ENCODE measurements at places on chromosomes 7 and 10.

GRCh38 chr7:31699050-31699449 lies 12.0 kb downstream of the PPP1R17 start:
- no peak for DNase-seq

DNA sequence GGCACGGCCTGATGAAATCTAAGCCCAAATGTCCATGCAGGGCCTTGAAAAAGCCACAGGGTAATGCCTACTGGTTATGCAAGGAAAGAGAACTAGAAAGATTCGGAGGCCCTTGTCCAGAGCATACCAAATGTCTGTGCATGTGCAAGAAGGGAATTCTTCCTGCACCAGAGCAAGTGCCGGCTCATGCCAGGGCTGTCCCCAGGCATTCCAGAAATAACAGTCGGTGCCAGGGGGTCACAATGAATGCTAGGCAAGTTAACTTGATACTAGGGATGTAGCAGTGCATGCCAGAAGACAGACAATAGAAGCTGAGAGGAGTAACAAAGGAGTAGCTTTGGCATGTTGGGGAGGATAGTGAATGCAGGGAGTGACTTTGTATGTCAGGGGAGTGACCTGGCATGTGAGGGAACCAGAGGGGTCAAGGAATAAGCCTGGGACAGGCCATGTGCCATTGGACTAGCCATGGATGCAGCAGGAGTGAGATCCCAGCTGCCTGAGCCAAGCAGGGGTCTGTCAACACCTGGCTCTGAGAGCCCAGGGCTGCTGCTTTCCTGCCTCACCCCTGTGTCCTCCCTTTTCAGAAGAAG lies 119.5 kb upstream of the UNC5B start:
- no peak for DNase-seq

DNA sequence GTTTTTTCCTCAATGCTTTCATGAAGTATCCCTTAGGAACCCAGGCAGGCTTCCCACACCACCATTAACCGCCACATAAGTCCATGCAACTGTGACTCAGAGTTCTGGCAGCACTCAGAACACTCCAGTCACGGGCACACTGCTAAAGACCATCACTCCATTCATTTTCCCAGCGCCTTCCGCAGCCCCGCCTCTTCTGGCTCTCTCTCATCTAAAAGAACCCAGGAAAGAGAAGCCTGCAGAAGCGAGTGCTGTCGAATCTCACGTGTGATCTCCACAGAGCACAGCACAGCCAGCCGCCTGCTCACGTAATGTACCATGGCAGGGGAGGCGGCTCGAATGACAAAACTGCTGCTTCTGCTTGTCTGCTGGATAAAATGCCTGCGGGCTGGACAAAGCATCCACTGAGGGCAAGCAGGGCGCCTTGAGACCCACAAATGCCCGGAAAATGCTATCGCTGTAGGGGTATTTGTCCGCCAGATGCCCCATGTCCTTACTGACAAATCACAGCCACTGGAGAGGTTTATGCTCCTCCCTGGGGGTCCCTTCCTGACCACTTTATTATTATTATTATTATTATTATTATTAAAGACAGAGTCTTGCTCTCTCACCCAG lies 1.8 kb downstream of the PSMG3 start:
- DNase-seq, result peak; percentile 74

- no peak for DNase-seq
Observed at GRCh38 chr10:120433141-120433540, 23.9 kb upstream of the PLPP4 start.

- no peak for DNase-seq
Observed at GRCh38 chr7:69907720-69908119, 309.4 kb downstream of the AUTS2 start.

GRCh38 chr10:47381103-47381395 lies 3.0 kb downstream of the ZNF488 start:
- DNase-seq, result peak; percentile 12

GRCh38 chr7:73705551-73705920 lies 13.9 kb downstream of the STX1A start:
- DNase-seq, result no peak

- no peak for DNase-seq
Observed at GRCh38 chr7:134755422-134756022, 23.9 kb upstream of the CALD1 start.

DNA sequence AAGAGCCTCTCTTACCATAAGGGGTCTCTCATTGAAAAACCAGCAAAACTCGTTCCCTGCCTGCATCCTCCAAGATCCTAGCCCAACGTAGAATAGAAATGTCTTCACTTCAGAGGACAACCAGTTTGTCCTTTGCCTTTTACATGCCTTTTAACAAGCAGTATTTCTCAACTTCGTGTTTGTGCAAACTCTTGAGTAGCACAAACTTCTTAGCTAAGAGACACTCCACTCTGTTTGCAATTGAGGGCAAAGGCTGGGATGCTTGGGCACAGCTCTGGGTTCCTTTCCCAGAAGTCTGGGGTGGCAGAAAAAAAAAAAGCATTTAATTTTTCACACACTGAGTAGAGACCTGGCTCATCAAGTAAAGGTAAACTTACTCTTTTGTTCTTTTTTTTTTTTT lies 19.5 kb upstream of the KCTD7 start:
- DNase-seq, result no peak

- no peak for DNase-seq
Observed at GRCh38 chr7:149087376-149087775, 3.1 kb downstream of the ZNF786 start.

- DNase-seq, result no peak
Observed at GRCh38 chr10:42962110-42962901, 114.6 kb upstream of the RET start.

GRCh38 chr10:75403939-75404814 lies 2.6 kb upstream of the ZNF503 start:
- DNase-seq, result no peak

DNA sequence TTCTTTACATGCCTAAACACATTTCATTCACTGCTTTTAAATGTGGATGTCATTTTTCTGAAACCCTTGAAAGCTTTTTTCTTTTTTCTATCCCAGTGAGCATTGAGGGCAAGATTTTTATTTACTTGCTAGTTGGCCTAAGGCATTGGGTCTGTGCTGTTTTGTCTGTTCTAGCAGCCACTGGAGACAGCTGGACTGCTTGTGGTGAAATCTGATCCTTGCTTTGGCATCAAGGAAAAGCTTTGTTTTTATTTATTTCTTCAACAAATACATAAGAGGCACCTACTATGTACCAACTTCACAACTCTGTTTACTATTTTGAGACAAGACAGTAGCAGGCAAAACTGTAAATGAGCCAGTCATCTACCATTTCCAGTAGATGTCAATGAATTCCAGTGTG lies 28.4 kb upstream of the PDLIM1 start:
- DNase-seq, result no peak

DNA sequence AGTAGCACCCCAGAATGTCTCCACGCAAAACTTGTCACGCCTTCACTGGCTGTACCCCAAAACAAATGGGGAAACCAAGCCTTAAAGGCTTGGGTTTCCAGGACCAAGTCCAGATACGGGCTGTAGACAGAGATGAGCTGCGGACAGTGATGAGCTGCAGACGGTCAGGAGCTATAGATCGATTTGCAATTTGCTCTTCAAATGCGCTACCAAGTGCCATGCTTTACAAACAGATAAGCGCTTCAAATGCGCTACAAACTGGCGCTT lies 658 bp upstream of the SGCE start:
- DNase-seq, result no peak

DNA sequence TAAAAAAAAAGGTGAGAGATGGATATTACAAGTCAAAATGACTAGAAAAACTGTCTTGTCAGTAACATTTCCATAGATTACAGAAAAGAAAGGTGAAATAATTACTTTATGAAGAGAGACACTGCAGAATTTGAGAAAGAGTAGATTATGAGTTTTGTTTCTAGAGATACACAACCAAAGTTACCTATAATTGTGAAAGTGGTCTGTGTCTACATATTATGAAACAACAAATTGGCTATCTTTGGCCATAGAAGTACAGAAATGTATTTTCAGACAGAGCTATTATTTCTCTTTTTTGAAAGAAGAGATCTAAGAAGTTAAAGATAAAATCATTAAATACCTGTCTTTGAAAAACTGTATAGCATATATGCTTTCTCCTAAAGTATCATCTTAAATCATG lies 30.1 kb downstream of the KCND2 start:
- no peak for DNase-seq

- no peak for DNase-seq
Observed at GRCh38 chr10:5272065-5272803, 75.6 kb downstream of the AKR1C4 start.

- DNase-seq, result no peak
Observed at GRCh38 chr7:23964715-23965114, 254.7 kb downstream of the STK31 start.

DNA sequence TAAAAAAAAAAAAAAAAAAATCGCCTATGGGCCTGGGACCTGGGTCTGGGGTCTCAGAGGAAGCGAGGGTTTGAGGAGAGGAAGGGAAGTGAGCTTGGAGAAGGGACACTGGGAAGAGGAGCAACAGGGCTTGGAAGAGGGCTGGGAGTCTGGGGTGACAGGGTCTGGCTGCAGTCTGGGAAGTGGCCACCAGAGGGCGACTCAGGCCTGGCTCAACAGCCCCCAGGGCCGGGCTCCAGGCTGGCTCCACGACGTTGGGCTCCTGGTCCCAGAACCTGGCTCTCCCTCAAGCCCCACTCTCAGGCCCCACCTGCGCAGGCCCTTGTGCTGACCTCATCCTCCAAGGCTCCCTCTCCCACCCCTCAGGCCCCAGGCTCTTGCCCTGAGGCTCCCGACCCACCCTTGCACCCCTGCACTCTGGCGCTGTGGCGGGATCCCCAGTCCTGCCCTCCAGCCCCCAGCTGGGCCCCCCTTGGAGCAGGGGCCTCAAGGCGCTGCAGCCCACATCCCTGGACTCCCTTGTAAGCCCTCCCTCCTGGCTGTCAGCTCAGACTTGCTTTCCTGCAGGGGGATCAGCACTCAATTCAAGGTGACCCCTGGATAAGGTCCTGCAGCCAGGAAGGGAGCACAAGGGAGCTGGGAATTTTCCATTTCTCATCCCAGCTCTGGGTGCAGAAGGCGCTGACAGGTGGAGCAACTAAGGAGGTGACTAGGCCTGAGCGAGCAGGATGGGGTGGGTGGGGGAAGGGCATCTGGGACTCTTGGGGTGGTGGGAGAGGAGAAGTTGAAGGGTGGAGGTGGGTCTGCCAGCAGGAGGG lies 5.4 kb upstream of the SPACDR start:
- DNase-seq, result peak; percentile 90

- no peak for DNase-seq
Observed at GRCh38 chr10:90958781-90959180, 37.9 kb upstream of the ANKRD1 start.

DNA sequence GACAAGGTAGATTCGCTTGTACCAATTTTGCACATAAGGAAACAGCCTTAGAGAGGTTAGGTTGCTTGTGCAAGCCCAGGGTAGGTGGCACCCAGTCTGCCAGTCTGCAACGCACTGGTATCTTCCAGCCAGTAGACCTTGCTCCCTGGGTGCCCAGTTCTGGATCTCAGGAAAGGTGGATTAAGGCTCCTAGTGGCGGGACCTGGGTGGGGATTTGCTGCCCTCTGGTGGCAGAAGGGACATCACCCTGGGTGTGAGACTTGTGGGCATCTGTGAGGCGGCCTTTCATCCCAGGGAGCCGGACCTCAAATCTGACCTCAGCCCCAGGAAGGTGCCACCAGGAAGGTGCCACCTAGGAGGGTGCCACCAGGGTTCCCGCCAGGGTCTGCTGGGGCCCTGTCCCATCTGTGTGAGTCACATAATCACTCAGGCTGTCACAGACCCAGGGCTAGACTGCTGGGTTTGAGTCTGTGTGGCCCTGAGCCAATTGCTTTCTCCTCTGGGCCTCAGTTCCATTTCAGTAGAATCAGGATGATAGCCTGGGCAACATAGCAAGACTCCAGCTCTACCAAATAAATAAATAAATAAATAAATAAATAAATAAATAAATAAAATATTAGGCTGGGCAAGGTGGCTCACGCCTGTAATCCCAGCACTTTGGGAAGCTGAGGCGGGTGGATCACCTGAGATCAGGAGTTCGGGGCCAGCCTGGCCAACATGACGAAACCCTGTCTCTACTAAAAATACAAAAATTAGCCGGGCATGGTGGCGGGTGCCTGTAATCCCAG lies 5.3 kb upstream of the PRKRIP1 start:
- DNase-seq, result peak; percentile 85

- DNase-seq, result no peak
Observed at GRCh38 chr7:18700147-18700546, 204.6 kb downstream of the HDAC9 start.

DNA sequence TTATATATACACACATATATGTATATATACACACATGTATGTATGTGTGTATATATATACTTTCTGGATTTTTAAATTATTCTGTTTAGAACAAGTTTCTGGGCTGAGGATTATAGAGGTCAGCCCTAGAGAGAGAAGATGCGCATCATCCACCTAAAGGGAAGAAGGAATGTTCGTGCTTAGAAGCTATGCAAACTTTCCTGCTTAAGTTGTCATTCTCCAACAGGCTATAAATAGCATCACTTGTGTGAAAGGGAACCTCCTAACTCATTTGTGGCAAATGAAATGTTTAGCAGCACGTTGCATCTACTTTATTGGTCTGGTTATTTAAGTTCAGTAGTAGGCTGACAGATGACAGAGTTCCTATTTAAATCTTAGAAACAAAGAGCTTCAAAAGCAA lies 23.9 kb upstream of the TPK1 start:
- no peak for DNase-seq

GRCh38 chr10:47406548-47406869 lies 22.4 kb upstream of the ZNF488 start:
- peak; percentile 64 for DNase-seq

DNA sequence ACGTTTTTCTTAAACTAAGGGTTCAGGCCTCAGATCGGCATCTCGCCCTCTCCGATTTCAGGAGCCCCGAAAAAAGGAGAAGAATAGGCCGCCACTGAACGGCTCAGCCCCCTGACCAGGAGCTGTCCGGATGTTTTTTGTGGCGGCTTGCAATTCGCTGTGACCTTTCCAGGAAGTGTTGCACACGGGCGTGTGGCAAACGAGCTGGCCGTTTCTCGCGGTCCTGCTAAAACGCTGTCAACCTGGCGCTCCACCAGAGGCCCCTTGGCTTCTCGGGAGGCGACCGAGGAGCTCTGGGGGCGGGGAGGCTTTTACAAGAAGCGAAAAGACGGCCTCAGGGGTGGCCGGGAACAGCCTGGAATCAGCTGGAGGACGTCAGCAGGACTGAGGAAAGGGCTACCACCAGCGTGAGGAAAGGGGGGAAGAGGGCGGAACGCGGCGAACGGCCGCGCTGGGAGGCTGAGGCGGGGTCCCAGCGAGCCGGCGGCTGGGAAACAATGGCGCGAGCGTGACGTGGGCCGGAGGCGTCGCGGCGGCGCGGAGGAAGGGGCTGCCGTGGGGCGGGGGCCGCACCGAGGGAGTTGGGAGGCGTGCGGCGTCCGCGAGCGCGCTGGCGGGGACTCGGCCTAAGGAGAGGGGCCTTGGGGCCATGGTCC lies 493 bp downstream of the NT5C2 start:
- peak; percentile 90 for DNase-seq

DNA sequence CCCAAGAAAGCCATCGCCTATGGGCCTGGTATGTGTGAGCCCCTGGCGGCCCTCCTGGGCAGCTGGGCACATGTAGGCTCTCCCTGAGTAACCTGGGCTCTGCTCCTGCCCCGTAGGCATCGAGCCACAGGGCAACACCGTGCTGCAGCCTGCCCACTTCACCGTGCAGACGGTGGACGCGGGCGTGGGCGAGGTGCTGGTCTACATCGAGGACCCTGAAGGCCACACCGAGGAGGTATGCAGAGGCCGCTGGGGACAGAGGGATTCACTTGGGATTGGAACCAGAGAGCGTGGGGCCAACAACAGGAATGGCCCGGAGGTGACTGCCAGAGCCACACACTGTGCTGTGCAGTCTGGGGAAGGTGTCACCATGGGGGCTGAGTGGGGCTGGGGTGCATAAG lies 7.3 kb downstream of the FLNC start:
- DNase-seq, result no peak

All from suprapubic skin (tissue), 4 donors.